T-helper 9 cell (primary cell): ENCODE measurements at places on chromosomes 2 and 18.

GRCh38 chr2:241876528-241877196, 7.1 kb downstream of the RTP5 start:
- no peak for DNase-seq

GRCh38 chr2:213185147-213185822, 33.9 kb upstream of the IKZF2 start:
- no peak for DNase-seq

GRCh38 chr2:171923206-171923605, 945 bp downstream of the HAT1 start:
- DNase-seq, result no peak

DNA sequence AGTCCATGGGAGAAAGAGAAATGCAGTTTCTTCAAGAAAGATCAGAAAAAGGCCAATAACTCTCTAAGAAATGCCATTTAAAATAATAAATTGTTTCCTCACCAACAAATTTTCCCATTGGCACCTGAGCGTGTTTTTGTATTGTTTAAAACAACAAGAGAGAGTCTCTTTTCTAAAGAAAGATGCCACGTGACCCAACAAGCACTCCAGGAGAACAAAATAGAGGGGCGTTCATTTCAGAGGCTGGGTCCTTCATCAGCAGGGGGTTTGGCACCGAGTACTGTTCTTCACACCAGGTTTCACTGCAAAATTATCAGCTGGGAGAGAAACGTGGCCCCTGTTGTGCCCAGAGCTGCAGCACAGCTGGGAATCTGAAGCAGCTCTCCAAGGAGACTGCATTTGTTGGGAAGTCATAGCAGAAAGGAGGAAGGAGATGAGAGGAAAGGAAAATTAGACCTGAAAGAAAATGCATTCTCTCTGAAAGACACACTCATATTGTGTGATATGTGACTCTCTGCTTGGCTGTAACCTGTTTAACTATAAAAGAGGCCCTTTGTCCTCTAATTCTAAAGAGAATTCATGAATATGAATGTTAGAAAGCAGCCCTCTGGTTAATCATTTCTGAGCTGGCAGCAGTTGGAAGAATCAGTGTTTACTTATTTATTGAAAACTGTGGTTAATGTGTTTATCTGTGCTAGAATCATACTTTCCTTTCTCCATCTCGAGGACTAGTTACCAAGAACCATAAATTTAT, 205.3 kb upstream of the CDH20 start:
- DNase-seq, result no peak

DNA sequence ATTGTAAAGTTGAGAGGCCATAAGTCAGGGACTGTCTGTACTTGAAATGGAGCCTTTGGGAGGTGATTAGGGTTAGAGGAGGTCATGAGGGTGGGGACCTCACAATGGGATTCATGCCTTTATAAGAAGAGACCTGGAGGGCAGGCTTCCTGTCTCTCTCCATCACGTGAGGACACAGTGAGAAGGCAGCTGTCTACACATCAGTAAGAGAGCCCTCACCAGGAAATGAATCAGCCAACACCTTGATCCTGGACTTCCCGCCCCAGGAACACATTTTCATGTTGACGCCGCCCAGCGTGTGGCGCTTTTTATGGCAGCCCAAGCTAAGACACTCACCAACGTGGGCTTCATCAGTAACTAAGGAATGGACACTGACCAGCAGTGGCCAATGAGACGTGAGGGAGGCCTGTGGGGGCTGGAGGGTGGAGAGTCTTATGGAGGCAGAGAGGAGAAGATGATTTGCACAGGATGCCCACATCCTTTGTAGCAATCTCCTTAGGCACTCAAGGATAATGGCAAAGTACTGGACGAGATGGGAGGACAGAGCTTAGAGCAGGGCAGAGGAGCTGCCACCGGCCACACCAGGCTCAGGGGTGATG, 162.7 kb downstream of the EIPR1 start:
- DNase-seq, result no peak

DNA sequence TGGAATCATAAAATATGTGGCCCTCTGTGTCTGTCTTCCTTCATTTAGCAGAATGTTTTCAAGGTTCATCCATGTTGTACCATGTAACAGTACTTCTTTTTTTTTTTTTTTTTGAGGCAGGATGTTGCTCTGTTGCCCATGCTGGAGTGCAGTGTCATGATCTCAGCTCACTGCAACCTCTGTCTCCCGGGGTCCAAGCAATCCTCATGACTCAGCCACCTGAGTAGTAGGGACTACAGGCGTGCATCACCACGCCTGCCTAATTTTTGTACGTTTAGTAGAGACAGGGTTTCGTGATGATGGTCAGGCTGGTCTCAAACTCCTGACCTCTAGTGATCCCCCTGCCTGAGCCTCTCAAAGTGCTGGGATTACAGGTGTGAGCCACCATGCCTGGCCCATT, 31.2 kb downstream of the RAB1A start:
- no peak for DNase-seq

DNA sequence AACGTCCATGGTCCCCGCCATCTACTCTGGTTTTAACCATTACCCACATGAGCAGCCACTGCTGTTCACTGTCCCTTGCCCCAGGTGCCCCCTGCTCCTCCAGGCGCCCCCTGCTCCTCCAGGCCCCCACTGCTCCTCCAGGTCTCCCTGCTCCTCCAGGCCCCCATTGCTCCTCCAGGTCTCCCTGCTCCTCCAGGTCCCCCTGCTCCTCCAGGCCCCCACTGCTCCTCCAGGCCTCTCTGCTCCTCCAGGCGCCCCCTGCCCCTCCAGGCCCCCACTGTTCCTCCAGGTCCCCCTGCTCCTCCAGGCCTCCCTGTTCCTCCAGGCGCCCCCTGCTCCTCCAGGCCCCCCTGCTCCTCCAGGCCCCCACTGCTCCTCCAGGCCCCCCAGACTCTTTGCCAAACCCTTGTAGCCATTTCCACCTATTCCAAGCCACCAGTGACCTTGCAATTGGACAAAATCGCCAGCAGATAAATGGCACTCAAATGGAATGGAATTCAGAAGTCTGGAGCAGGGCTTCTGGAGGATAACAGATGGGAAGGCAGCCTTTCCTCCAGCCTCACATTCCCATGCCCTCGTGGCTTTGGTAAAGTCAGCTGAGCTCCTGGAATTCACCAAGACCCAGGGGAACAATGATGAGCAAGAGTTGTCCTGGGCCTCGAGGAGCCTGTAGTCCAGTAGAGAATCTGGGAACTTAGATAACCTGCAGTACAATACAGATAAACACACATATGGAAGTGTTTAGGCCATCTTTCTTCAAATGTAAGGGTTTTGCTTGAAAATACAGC, 13.3 kb upstream of the RPL31 start:
- DNase-seq, result no peak

DNA sequence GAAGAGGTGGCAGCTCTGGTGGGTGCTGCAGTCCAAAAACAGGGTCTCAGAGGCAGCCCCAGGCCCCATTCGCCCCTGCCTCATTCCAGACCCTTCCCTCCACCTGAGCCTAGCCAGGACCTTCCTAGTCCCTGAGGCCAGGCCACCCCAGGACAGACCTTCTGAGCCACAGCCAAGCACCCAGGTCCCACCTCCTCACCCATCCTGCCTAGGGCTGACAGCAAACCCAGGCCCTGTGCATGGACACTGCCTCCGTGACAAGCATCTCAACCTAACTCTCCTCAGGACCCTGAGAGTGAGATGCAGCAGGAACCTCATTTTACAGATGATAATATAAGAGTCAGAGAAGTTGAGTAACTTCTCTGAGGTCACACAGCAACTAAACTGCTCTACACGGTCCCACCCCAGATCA, 15.5 kb downstream of the ADRA2B start:
- no peak for DNase-seq

DNA sequence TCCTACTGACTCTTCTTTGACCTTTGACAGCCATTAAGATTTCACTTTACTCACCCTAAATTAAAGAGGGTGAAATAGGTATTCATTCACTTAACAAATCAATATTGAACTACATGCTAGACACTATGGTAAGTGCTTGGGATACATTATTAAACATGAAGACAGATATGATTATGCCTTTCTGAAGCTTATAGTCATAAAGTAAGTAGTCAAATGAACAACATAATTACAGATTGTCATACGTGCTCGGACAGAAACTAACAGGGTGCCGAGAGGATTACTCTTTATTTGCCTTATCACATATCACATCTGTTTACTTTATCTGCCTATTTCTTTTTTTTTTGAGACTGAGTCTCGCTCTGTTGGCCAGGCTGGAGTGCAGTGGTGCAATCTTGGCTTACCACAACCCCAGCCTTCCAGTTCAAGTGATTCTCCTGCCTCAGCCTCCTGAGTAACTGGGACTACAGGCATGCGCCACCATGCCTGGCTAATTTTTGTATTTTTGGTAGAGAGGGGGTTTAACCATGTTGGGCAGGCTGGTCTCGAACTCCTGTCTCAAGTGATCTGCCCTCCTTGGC, 9.8 kb downstream of the ACVR2A start:
- no peak for DNase-seq

DNA sequence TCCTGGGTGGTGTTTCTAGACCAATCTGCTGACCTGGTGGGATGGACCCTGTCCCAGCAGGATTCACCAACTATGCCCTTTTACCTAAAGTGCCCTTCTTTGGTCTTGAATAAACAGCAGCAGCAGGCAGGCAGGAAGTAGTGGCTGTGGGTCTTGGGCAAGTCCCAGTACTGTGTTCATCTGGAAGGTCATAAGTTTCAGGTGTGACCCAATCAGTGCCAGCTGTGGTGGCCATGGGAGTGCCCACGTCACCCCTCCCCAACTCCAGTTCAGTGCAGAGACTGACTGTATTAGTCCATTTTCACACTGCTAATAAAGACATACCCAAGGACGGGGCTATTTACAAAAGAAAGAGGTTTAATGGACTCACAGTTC, 148.3 kb upstream of the SRD5A2 start:
- DNase-seq, result no peak

DNA sequence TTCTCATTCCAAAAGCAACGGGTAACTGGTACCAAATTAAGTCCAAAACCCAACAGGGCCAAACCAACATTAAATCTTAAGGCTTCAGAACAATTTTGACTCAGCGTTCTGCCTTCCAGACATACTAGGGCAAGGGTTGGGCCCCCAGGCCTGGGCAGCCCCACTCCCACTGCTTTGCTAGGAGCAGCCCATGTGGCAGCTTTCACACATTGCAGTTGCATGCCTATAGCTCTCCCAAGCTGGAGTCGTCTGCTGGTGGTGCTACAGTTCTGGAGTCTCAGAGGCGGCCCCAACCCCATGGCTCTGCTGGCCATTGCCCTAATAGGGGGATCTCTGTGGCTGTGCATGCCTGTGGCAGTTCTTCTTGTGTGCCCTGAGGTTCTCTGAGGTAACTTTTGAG, 37.6 kb upstream of the CD226 start:
- DNase-seq, result no peak

- DNase-seq, result no peak
Observed at GRCh38 chr2:109129921-109130722, 1.1 kb downstream of the SH3RF3 start.

DNA sequence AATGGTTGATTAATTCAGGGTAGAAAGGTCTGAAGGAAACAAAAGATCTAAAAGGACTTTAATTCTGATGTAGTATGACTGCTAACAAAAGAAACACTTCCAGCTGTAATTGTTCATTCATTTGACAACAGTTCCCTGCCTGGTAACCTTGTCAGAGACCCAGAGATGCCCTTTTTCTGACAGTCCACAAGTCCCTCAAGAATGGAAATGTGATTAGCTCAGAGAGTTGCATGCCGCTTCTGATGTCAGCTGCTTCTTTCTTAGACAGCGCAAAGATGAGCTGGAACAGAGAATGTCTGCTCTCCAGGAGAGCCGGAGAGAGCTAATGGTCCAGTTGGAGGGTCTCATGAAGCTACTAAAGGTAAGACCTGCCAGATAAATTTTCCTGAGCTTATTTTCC, 153.6 kb downstream of the DTNA start:
- no peak for DNase-seq

DNA sequence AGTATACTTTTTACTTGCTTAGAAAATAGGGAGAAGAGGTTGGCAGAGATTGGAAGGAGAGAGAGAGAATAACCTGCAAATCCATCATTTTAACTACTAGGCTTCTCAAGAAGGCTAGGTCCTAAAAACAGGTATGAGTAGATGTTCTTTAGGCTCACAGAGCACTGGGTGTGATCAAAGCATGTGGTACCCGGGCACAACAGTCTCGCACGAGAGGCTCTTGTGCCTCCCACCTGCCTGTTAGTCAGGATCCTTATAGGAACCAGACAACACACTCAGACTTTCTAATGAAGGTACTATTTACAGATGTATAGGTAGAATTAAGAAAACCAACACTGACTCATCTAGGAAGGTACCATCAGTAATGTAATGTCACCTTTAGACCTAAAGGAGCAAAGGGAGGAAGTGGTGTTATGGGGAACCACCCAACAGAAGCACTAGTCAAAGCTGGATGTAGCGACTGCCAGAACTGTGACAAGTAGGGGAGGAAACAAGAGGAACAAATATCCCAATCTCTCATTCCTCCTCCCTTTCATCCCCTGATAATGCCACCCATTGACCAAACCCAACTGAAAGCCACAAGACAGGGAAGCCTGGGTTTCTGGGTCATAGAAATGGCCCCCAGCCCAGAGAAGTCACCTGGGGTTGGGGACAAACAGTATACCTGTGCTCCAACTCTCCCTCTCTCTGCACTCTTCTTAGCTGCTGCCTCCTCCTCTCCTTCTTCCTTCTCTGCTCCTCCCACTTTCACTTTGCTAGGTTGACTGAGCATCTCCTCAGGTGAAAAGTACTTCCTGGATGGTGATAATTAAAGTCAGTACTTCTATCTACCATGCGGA, 16.0 kb upstream of the MARCHF4 start:
- no peak for DNase-seq

- no peak for DNase-seq
Observed at GRCh38 chr2:29700560-29700959, 220.8 kb downstream of the ALK start.

- DNase-seq, result no peak
Observed at GRCh38 chr2:171034315-171034714, 105.3 kb downstream of the GORASP2 start.

GRCh38 chr2:124526221-124526620, 501.1 kb downstream of the CNTNAP5 start:
- DNase-seq, result no peak

GRCh38 chr2:30561349-30561748, 114.3 kb downstream of the LCLAT1 start:
- no peak for DNase-seq
